ENCODE measurements at places on chromosomes 3 and 15.

GRCh38 chr15:32794973-32795372 lies 77.2 kb downstream of the GREM1 start:
- DNase-seq: no peak

DNA sequence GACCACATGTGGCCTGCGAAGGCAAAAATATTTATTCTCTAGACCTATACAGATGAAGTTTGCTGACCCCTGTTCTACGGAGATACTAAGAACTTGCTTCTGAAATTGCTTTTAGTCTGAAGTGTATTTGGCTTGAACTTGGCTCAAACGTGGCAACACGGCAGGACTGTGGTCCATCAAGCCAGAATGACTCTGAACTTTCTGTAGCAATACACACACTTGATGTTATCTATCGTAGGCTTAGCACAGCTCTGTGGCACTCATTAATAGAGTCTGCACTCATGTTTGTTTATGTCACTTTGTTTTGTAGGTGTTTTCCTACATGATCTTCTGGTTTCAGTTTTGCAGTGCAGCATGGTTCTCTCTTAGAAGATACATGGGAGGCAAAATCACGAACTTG lies 298.1 kb downstream of the ADAMTS17 start:
- no peak for DNase-seq

- DNase-seq: no peak
These were observed 50.4 kb downstream of the GHSR start for GRCh38 chr3:172397716-172398405.

GRCh38 chr3:139236336-139236735 lies 107.5 kb upstream of the MRPS22 start:
- DNase-seq: no peak

DNA sequence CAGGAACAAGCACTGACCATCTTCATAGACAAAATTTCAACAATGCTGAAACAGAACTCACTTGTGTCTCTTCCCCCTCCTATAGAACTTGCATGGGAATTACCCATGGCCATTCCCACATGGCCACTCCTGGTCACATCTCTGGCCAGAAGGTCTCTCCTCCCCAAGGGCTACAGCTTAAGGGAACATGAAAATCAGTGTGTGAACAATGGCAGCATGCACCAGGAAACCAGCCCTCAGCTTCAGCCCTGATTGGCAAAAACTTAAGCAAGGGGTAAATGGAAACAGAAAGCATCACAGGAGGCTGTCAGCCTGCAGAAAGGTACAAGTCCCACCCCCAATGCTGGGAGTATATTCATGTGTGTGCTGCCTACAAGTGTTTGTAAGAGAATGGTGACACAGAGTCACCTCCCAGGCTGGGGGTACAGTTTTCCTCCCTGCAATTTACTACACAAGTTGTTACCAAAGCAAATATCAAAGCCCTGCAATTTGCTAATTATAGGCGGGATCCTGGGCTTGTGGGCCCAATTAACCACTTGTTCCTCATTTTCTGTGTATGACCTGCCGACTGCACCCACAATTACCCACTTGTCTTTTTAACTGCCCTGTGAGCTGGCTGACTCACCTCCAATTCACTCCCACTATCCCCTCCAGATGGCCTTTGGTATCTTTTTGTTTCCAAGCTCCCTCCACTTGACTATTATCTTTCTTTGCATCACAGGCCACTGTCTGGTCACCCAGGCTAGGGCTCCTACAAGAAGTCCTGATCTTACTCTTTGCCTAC lies 84.4 kb upstream of the HES1 start:
- DNase-seq: no peak

- no peak for DNase-seq
These were observed 4.9 kb upstream of the SLC6A6 start for GRCh38 chr3:14397531-14397930.

DNA sequence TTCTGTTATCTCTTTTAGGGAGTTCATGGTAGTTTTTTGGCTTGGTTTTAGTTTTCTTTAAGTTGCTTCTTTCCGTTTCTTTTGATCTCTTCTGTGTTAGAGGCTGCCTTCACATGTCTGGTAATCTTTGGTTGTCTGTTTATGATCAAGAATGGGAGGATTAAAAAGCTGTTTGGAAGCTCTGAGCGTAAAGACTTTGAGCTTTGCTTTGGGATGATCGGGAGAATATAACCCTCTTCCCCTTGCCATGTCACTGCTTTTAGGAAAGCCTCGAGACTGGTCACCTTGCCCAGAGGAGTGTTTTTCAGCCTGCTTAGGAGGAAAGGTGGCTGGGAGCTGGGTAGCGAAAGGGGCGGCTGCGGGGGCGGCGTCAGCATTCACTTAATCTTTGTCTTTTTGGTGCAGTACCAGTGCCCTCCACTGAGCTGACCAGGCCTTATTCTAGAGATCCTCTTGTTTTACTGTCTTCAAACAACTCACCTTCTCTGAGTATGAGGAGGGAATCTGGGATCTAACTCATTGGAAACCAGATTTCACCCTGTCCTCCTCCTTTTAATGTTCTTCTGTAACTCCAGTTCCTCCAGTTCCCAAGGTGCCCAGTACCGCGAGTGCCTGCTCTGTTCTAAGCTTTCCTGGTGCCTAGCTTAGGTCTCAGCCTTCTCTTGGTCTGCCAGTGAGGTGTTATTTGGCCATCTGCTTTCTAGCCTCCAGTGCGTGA lies 15.5 kb downstream of the TATDN2 start:
- peak; percentile 74 for DNase-seq

DNA sequence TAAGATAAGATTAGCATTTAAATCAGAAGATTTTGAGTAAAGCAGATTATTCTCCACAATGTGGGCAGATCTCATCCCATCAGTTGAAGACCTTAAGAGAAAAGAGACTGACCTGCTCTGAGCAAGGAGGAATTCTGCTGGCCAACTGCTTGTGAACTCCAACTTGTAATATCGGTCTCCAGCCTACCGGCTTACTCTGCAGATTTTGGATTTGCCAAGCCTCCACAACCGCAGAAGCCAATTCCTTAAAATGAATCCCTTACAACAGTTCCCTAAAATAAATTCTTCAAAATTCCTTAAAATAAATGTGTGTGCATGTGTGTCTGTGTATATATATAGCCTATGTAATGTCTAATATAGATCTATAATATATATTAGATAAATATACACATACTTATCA lies 107.4 kb upstream of the KLF13 start:
- no peak for DNase-seq

DNA sequence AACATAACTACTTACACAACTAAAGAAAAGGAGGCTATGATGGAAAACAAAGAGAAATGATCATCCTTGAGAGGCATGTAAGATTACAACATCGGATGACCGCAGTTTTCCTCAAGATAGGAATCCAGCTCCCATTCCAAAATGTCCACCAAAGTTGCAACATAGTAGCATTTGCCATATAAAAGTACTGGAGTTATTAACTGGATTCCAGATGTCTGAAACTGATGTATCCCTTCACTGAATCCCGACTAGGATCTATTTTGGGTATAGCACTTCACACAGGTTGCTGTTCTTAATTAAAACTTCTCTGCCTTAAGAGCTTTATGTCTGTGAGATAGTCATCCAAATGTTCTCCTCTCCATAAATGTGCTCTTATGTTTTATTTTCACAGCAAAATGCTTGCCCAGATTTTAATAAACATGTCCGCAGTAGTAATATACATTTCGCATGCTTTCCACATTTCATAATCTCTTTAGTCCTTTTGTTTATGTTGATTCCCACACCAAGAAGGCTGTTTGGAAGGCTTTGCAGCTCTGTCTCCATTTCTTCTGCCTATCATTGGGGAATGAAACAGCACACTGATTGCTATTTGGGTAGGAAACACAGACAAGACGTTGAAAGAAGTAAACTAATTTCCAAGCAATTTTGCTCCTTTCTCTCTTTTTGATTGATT lies 716.5 kb upstream of the CFAP20DC start:
- DNase-seq: no peak

DNA sequence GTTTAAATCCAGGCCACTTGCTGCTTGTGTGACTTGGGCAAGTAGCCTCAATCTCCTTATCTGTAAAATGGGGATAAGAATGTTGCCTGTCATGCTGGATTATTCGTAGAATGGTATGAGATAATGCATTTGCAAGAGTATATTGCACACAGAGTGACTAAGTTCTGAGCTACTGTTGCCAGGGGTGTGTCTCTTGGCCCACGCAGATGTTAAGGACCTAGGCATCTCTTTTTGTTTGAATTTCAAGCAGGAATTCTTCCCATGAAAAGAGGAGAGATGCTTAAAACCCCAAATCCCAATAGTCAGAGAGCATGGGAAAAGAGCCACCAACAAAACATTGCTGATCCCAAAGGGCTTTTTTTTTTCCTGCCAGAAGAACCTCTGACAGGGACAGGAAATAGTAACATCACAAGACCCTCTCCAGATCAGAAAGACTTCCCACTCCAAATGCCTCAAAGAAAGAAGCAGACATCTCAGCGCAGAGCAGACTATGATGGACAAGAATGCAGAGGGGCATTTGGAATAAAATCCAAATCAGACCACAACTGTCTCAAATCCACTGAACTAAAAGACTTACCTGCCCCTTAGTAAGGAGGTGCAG lies 90.5 kb downstream of the MRPL46 start:
- no peak for DNase-seq

Measured in activated T-cell treated with anti-CD3 and anti-CD28 coated beads, Interleukin-2, amount 50 U/mL, for 72 hours (primary cell).